NCI-H748 treated with DMSO at 0.1 percent for 48 hours (cell line): ENCODE measurements at places on chromosomes 2 and 18.

DNA sequence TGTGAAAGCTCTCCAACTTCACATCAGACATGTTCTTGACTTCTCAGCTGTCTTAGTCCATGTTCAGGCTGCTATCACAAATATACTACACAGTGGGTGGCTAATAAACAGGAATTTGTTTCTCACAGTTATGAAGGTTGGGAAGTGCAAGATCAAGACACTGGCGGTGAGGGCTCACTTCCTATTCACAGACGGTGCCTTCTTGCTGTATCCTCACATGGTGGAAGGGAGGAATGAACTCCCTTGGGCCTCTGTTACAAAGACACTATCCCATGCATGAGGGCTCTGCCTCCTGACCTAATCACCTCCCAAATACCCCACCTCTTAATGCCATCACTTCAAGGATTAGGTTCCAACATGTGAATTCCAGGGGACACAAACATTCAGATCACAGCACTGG lies 9.7 kb downstream of the UXS1 start:
- no peak for DNase-seq

DNA sequence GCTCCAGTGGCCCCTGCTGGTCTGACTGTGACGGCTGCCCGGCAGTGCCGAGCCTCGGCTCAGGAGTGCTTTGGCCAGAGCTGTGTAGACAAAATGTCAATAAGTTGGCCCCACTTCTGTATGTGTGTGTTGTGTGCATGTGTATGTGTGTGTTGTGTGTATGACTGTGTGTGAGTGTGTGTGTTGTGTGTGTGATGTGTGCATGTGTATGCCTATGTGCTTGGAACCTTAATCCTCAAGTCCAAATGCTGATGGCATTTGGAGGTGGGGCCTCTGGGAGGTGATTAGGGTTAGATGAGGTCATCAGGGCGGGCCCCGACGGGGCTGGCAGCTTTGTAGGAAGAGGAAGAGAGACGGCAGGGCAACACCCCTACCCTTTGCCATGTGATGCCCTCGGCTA lies 269.0 kb downstream of the DCDC2C start:
- DNase-seq: no peak

DNA sequence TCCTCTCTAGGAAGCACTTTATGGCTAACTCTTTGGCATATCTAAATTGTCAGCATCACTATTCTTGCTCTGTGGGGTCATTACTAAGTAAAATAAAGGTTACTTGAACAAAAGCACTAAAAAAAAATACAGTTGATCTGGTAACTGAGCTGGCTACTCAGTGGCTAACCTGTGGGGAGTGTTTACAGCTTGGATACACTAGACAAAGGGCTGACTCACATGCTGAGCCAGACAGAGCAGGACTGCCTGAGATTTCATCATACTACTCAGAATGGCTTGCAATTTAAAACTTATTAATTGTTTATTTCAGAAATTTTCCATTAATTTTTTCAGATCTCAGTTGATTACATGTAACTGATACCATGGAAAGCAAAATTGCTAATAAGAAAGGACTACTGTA lies 1690.4 kb upstream of the SLC39A10 start:
- DNase-seq: peak; percentile 17

DNA sequence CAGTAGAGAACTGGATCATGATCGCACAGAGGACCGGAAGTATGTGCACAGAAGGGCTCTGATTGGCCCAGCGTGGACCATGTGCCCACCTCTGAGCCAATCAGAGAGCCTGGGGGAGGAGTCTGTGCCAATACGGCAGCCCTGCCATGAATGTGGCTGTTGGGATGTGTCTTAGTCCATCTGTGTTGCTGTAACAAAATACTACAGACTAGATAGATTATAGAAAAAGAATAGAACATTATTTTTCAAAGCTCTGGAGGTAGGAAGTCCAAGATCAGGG lies 132.0 kb downstream of the NDUFA10 start:
- DNase-seq: no peak

DNA sequence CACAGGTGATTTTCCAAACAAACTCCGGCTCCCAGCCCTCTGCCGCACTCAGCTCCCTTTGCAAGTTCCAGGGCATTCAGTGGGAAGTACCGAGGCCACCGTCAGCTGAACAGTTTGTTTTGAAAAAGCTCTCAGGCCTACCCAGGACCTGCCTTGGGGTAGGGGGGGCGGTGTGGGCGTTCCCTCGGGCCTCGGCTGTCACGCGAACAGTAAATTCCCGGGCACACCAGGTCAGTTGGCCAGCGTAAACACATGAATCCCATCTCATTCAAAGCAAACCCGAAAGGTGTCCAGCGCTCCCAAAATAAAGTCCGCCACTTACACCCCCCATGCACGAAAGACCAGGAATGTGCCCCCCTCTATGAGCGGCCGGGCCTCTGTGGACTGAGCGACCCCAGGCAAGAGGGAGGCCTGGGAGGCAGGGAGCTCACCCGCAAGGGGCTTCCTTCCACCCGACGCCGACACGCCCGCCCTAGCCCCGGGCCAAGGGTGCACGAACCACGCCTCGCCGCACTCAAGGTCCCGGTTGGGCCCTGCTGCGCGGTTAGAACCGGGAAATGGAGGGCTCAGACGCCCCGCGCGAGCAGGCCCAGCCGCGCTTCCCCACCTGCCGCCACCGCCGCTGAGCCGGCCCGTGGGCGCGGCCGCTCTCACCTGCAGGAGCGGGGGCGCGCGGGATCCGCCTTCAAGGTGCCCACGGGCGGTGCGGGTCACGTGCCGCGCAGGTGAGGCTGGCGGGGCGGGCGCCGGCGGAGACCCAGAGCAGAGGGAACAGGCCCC lies at the start of gene WDSUB1:
WDSUB1 (minus strand) TSS at position 775 of the 780 bp plus-strand sequence. CDS start 3,634 bp downstream, outside the sequence.
- DNase-seq: peak; percentile 61

DNA sequence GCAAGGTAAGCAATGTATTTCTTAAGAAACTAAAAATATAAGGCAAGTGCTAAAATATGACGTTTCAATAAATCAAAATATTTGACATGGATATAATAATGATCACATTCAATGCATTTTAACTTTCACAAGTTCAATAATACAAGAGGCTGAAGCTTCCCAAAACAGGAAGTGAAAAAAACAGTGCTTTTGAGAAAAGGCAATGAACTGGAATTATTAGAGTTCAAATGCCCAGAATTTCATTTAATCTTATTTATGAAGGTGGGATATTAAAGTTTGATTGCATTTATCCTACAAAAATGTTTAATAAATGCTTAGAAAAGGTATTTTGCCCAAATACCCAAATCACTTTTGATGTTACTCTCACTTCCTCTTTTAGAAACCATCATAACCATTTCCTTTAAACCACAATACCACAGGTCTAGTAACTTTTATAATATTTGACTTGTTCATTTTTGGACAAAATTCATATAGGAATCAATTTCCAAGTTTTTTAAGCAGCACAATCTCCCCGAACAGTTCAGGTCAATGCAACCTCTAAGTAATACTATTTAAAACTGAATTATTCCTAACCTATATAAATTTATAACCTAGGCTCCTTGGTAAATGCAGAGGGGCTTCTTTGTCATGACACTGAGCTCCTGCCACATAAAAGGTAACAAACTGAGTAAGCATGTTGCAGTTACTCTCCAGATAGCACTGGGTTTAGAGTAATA lies 2.1 kb downstream of the NCKAP1 start:
- no peak for DNase-seq

- DNase-seq: no peak
Measured at GRCh38 chr2:109143214-109144187, 14.5 kb downstream of the SH3RF3 start.

- DNase-seq: no peak
Measured at GRCh38 chr2:25043241-25043867, 1.5 kb downstream of the EFR3B start.

- no peak for DNase-seq
Measured at GRCh38 chr2:188909036-188909435, 65.1 kb upstream of the COL3A1 start.

GRCh38 chr2:161418275-161418714 lies 2.2 kb downstream of the TBR1 start:
- no peak for DNase-seq

DNA sequence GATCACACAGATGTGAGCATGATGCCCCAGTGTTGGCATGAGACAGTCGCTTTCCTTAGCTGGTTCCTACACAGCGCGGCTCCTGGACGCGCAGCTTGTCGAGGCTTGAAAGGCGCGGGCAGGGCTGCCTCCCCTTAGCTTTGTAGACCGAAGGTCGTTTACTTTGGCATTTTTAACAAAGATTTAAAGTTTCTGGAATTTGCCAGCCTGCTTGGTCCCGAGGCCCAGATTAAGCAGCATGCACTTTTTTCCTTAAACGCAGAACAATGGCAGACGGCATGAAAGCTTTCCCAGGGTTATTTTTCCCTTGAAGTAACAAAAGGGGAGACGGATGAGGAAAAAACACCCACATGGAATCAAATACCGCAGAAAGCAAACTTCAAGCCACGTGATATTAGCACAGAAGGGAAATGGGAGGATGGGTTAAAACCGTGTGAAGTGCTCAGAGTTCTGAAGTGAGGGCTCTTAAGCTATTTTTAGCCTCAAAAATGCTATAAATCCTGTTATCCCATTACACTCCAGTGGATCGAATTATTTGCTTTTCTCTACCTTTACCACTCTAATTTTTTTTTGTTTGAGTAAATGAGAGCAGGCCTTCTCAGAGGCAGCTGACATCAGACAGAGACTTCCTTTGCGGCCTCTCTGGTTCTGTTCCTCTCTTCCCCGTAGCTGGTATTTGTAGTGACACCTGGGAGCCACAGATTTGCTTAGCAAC lies 55.7 kb downstream of the NPAS2 start:
- DNase-seq: no peak

DNA sequence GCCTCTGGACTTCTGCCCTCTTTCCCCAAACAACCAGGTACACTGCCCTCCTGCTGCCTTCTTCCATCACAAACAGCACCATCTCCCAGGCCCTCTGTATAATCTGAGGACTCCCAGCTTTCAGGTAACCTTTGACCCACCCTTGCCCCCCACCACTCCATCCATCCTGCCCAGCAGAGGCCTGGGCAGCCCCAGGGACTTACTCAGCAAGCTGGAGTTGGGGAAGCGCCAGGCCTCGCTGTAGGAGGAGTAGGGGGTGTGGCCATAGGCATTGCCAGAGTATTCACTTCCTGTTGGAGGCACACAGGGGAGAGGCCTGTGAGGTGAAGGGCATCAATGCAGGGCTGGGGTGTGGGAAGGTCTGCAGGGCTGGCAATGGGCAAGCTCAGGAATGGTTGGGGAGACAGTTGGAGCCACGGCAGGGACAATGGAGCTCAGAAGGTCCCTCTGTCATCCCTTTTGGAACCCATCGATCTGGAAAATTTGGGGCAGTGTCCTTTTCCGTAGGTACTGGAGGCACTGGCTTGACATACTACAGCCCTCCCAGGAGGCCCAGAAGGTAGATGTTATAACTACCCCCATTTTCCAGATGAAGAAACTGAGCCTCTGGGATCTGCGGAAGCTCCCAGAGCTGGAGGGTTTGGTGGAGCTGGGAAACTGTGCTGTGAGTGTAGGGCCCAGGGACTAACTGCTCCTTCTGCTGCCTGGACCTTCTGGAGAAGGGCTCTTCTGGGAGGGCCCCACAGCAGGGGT lies 46.3 kb downstream of the PSD4 start:
- no peak for DNase-seq

- DNase-seq: no peak
Measured at GRCh38 chr2:41892476-41892875, 155.3 kb upstream of the PKDCC start.

DNA sequence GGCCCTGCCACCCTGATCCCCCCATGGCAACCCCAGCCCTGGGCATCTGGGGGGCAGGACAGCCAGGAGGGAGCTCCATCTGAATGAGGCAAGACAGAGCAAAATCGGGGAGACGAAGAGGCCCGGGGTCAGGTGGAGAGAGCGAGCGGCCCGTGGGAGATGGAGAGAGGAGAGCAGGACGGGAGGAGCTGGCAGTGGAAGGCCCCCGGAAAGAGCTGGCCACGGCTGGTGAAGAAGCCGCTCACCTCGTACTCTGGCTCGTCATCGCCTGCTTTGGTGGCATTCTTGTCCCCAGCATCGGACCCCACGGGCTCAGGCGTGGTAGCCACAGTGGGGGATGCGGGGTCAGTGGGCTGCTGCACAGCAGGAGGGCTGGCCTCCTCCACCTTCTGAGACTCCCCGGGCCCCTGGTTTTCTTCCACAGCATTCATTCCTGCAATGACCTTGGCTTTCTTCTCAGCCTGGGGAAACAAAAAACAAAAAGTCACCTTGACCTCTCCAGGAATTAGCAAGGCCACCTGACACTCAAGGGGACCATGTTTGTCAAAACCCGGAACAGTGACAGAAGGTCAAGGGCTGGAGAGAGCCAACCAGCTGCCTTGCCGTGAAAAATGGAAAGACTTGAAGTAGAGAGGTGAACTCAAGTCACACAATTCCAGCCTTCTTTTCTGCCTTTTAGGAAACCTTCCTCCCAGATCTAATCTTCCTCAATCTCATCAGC lies 79.6 kb upstream of the POMC start:
- no peak for DNase-seq
